Nucleus accumbens (tissue), 56 donors: ENCODE measurements at places on chromosomes 2 and 18.

DNA sequence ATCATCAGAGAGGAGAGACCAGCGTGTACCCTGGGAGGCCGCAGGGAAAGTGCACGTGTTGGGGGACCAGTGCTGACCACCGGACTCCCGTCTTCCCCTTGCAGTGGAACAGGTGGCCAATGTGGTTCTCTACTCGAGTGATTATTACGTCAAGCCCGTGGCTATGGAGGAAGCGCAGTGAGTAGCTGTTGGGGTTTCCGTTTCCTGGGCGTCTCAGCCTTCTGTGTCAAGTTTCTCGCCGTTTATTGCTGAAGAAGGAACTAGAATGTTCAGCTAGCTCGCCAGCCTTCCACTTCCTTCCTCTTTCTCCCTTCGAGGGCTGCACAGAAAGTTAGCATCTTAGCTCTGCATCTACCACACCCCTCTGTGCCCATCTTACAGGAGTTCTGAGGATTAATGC lies 22.8 kb upstream of the DGKD start:
- DNase-seq = no peak

DNA sequence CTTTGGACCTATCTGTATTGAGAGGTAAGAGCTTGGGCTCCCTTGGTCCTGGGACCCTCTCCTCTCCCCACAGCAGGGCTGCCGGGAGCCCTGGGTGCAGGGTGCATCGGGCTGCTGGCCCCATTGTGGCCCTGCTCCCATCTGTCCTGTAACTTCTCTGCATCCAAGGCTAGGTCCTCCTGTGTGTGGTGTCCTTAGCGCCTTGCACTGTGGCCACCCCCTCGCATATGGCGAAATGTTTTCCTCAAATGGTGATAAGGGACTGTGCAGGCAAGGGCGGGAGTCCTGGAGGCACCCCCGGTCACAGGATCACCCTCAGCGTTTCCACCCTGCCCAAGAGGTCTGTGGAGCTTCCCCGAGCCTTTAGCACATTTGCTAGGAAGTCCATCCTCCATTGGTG lies 208.2 kb downstream of the SH3RF3 start:
- DNase-seq = no peak

DNA sequence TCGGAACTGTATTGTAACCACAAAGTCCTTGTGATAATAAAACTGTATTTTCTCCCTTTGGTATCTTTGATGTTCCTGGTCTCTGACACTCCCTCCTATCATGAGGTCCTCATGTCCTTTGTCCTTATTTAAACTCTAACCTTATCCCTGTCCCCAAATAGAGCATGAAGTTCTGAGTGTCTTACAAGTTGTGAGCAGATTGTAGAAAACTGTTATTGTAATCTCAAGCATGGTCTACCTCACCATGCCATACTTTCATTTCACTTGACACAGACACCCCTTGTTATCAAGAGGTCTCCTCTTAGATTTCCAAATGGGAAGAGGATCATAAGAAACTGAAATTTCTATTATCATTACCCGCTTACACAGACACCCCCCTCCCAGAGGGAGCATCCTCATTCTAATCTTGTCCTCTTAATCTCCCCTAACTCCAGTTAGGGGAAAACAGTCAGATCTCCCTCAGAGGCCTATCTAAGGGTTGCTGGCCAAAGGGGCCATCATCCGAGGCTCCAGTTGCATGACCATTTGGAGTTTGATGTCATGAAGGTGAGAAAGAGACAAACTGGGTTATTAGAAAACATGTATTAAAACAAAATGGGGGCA lies 29.0 kb downstream of the MYO3B start:
- DNase-seq = no peak

- no peak for DNase-seq
Measured at GRCh38 chr2:88005776-88006175, 10.6 kb downstream of the RNU2-63P start.

DNA sequence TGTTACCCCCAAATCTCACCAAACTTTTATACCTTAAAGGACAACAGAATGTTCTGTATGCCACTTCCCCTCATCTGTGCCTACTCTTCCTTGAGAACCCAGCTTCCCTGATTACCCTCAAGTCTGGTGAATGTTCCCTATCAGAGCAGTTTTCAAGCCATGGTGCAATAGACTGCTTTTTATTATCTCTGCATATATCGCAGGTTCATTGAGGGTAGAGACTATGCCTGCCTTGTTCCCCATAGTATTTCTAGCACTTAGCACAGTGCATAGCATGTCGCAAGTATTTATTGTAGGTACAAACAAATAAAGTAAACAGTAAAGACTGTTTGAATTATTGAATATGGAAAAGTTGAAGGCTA lies 146.6 kb downstream of the HAUS1 start:
- DNase-seq = no peak

GRCh38 chr2:108944601-108945331 lies 44.3 kb downstream of the EDAR start:
- DNase-seq = no peak

DNA sequence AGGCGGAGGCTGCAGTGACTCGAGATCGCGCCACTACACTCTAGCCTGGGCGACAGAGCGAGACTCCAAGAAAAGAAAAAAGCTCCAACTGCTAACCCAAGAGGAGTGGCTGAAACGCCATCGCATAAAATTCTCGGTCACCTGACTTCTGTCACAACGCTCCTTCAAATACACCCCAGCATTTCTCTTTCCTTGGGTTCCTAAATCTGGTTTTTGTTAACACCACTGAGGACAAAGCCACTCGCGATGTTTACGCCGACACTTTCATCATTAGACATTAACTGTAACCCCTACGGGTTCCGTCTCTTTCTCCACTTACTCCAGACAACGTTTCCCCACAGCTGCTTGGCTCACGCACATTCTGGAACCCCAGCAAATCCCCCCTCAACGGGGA lies 679 bp downstream of the CLK1 start:
- DNase-seq = no peak

GRCh38 chr18:38579764-38580163 lies 1014.2 kb upstream of the CELF4 start:
- no peak for DNase-seq

DNA sequence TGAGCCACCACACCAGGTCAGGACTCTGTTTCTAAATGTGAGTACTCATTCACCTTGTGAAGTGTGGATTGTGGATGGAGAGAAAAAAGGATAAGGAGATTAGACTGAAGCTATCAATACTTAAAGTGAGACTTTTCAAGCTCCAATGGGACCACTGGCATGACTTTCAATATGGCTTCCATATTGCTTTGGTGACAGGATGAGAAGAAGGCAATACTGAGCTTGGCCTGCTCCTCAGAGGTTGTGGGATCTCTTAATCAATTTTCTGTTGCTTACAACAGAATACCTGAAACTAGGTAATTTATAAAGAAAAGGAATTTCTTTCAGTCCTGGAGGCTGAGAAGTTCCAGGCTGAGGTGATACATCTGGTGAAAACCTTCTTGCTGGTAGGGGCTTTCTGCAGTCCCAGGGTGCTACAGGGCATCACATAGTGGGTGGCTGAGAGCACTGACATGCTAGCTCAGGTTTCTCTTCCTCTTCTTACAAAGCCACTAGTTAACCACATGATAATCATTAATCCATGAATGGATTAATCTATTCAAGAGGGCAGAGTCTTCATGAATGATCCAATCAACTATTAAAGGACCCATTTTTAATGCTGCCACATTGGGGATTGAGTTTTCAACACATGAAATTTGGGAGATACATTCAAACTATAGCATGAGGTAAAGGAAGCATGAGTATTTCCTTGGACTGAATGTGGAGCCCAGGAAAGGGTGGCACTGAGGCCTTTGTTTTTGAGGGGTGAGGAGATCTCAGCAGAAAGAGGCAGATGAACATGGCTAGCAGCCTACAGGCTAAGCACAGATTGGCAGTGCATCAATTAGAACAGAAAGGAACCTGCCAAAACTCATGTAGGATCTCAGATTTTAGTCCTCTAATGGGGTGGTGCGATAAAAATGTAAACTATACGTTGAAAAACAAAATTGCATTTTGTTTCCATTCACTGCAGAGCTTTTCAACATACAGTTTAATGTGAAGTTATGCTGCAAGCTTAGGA lies 274.5 kb downstream of the PIK3C3 start:
- no peak for DNase-seq

DNA sequence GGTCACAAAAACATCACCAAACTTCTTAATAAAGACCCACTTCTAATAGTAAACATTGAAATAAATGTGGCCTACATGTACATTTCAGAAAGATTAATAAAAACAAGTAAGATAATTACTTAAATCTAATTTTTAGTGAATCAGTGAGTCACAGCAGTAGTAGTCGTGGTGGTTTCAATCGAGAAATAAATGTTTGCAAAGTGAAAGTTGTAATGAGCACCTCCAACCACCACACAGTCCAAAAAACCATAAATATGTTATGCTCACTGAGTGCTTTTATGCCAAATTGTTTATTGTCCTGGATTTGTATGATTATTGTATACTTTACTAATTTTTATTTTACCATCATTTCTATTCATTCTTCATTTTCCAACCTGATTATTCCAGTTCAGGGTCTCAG lies 61.8 kb upstream of the SPOPL start:
- DNase-seq = no peak

- DNase-seq = no peak
Measured at GRCh38 chr18:10913919-10914318, 235.4 kb downstream of the PIEZO2 start.

- no peak for DNase-seq
Measured at GRCh38 chr2:54579682-54580620, 123.8 kb downstream of the SPTBN1 start.

DNA sequence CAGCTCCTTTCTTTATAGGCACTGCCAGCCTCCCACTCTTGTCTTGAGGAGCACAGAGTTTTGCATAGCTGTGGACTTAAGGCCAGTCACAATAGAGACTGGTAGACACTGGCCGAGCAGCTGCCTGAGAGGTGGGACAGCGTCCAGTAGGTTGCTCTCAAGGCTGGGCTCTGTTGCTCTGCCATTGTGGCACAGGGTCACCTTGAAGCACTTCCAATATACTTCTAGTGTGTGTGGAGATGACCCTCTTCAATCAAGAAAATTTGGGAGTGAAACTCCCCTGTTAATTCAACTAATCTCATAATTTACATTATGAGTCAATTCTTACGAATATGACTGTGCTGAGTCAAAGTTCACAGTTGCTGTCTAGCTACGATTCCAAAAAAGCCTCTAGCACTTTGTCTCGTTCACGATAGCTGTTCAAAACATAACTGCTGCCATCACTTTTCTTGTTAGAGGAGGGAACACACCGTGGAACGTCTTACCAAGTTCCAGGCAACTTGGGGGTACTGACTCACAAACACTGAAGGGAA lies 636.2 kb downstream of the EPHA4 start:
- DNase-seq = no peak

DNA sequence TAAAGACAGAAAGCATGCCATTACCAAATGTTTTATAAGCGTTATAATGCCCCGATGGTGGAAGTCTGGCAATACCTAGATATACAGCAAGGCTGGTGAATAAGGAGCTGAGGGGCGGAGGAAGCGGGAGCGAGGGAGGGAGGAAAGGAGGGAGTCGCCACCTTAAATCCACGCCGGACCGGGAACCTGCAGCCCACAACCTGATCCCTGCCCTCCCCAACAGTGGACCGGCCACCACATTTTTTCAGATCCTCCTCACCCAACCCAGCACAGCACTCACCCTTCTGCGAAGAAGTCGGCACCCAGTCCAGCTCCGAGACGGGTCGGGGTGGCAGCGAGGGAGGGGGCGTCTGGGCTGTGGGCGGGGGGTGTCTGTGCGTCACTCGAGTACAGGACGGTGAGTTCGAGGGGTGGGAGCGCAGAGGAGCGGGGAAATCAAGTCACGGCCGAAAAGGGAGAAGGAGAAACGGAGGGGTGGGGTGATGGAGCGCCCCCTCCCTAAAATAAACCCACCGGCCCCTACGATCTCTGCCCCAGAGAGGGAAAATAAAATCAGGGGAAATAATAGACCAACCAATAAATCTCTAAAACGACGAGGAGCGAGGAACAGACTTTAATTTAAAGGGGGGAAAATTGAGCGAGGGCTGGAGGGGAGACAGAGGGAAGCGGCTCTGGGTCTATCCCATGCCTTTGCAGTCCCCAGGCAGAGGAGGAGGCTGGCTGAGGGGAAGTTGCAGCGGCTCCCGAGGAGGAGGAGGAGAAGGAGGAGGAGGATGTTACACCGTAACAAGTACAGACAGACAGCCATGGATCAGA lies 96.5 kb upstream of the SERTAD2 start:
- DNase-seq = peak; percentile 55

DNA sequence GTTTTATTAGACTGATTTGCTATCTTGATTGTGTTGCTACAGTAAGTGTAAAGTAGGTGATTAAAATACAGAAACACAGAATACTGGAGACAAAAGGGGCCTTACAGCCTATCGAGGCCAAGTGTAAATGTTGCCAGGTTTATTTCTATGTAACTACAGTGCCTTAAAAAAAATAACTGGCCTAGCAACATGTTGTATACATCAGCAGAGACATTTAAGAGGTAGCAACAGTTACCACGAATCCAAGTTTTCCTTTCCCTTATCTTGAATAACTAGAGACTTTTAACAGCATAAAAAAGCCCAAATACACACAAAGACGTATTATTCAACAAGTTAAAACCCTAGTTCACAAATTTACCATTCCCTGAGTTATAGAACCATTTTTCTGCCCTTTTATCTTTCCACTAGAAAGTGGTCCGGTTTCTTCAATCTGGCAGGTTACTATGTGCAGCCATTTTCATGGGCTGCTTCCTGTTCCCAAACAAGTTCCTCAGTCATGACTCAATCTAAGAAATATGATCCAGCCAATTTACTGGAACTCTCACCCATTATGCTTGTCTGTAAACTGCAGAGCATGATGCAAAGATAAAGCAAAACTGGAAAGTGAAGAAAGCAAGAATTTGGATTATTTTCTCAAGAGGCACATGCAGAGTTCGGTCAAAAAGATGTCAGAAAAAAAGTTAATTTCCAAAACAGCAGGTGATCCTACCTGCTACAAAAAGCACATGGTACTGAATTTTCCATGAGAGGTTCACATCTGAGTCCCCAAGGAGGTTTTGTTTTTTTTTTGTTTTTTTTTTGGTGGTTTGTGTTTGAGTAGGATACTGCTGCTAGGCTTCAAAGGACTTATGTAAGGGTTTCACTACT lies 22.2 kb downstream of the NFE2L2 start:
- DNase-seq = no peak
